HepG2 (cell line): ENCODE measurements at places on chromosomes 5 and 9.

- H3K36me3 ChIP-seq, result no peaks in the 10 kb centered on the region
- H3K27ac ChIP-seq, result no peak overlapping the region
- DNase-seq, result no peak
These were observed 24.7 kb downstream of the POU4F3 start for GRCh38 chr5:146363161-146363874.

DNA sequence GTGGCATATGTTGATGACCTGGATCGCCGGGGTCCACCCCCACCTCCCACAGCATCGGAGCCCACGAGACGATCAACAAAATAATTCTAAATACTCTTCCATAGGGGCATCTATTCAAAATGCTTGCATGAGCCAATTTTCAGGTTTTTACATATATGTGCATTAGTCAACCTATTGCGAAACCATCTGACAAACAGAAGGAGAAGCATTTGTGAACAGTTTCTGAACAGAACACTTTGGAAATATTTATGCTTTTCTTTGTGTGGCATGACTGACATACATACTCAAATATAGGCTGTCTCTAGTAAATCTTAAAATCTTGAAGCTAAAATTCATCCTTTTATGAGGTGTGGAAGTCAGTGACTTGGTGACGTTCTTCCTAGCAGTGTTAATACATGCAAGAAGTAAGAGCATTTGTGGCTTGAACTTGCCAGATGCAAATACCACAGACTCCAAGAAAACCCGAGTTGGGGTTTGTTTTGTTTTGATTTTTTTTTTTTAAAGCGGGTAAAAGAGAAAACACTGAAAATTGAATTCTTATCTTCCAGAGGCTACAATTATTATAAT is 5.3 kb downstream of the GPR151 start:
- H3K27ac ChIP-seq, result no peak overlapping the region
- no peaks in the 10 kb centered on the region for H3K4me1 ChIP-seq
- no peak overlapping the region for H3K4me3 ChIP-seq
- no peak for DNase-seq
- H3K36me3 ChIP-seq, result peaks cover 7% of the 10 kb centered on the region

- H3K4me3 ChIP-seq, result peak within 1 kb of the TSS; percentile 84
- peaks cover 27% of the 10 kb centered on the region for H3K4me1 ChIP-seq
- DNase-seq, result peak; percentile 24
- no peaks in the 10 kb centered on the region for H3K36me3 ChIP-seq
These were observed at the start of gene F2R for GRCh38 chr5:76715736-76716455. TSS of gene F2R (plus strand) at chr5:76716126. CDS start at chr5:76716308, 182 bp downstream.

DNA sequence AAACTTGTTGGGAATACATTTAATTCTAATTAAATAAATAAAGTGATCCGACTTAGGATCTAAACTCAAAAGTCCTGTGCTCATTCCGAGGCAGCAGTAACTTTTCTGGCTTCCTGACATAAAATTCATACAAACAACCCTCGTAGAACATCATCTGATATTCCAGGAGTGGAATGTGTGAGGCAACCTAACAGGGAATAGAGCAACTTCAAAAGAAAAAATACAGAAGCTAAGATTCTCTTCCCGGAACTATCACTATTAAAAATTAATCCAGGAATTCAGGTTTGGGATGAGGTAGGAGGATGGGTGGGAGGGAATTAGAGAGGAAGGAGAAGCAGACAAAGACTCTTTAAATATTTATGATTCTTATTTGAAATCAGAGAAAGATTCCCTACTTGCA is 32.9 kb upstream of the TRIO start:
- no peak overlapping the region for H3K4me3 ChIP-seq
- no peaks in the 10 kb centered on the region for H3K27me3 ChIP-seq
- peaks cover 27% of the 10 kb centered on the region for H3K4me1 ChIP-seq
- no peak overlapping the region for H3K27ac ChIP-seq
- DNase-seq, result no peak

DNA sequence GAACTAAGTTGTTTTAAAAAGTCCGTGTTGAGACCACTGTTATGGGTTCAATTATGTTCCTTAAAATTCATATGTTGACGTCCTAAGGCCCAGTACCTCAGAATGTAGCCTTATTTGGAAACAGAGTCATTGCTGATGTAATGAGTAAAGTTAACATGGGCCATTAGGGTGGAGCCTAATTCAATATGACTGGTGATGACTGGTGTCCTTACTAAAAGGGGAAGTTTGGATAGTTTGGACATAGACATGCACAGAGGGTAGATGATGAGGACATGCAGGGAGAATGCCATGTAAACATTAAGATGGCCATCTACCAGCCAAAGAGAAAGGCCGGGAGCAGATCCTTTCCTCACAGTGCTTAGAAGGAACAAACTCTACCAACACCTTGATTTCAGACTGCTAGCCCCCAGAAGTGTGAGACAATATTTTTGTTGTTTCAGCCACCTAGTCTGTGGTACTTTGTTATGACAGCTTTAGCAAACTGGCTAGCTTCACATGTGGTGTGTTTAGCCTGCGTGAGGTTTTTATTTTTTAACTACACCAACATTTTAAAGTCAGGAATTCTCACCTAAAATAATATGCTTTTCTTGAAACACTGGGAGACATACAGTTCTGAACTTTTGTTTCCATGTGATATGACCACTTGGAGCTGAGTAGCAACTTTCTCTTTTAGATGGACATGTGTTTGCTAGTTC is 135.3 kb downstream of the YIPF5 start:
- DNase-seq, result no peak
- H3K4me3 ChIP-seq, result no peak overlapping the region
- no peaks in the 10 kb centered on the region for H3K4me1 ChIP-seq
- no peak overlapping the region for H3K27ac ChIP-seq
- H3K36me3 ChIP-seq, result no peaks in the 10 kb centered on the region
- no peaks in the 10 kb centered on the region for H3K27me3 ChIP-seq

GRCh38 chr5:157486861-157487260 is 26.8 kb downstream of the NIPAL4 start:
- no peak for DNase-seq
- H3K27ac ChIP-seq, result no peak overlapping the region
- H3K36me3 ChIP-seq, result no peaks in the 10 kb centered on the region
- H3K4me3 ChIP-seq, result no peak overlapping the region

DNA sequence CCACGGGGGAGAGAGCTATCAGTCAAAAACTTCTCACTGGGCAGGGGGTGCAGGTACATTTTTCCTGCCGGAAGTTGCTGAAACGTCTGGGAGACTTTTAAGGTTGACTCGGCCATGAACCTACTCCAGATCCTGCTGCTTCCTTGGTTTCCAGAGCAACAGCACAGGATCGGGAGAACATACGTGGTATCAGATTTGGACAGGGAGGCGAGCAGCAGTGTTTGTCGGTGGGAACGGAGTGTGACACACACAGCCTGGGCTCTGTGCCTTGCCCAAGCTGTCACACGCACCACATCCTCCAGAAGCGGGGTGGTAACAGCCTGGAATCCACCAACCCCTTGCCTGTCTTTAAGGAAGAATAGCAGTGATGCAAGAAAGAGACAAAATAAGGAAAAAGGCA is 276.5 kb downstream of the SLIT3 start:
- DNase-seq, result no peak
- H3K4me3 ChIP-seq, result no peak overlapping the region
- no peak overlapping the region for H3K27ac ChIP-seq
- H3K4me1 ChIP-seq, result no peaks in the 10 kb centered on the region

GRCh38 chr9:16732546-16732945 is 137.9 kb downstream of the BNC2 start:
- no peak for DNase-seq
- H3K27ac ChIP-seq, result no peak overlapping the region
- H3K4me1 ChIP-seq, result no peaks in the 10 kb centered on the region
- H3K4me3 ChIP-seq, result no peak overlapping the region

DNA sequence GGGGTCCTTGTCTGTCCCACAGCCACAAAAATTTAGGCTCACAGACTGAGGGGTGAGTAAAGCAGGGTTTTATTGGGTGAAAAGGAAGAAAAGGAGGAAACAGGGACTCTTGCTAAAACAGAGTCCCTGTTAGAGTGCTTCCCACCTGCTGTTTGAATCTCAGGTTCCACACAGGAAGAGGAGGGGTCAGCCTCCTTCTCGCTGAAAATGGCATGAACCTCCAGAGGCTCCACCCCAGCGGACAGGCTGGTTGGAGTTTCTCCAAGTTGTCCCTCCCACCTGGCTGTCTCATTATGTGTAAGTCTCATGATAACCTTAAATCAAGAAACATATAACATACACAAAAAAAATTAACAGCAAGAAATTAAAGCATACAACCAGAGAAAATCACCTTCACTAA is 28.3 kb upstream of the UHRF2 start:
- no peaks in the 10 kb centered on the region for H3K27me3 ChIP-seq
- H3K4me1 ChIP-seq, result no peaks in the 10 kb centered on the region
- H3K27ac ChIP-seq, result no peak overlapping the region
- no peaks in the 10 kb centered on the region for H3K36me3 ChIP-seq
- DNase-seq, result no peak

GRCh38 chr5:158921441-158922262 is 178.1 kb downstream of the EBF1 start:
- no peak overlapping the region for H3K4me3 ChIP-seq
- no peak overlapping the region for H3K27ac ChIP-seq
- H3K4me1 ChIP-seq, result no peaks in the 10 kb centered on the region
- H3K27me3 ChIP-seq, result peaks cover 2% of the 10 kb centered on the region; the same call in 1 of the 3 replicates

DNA sequence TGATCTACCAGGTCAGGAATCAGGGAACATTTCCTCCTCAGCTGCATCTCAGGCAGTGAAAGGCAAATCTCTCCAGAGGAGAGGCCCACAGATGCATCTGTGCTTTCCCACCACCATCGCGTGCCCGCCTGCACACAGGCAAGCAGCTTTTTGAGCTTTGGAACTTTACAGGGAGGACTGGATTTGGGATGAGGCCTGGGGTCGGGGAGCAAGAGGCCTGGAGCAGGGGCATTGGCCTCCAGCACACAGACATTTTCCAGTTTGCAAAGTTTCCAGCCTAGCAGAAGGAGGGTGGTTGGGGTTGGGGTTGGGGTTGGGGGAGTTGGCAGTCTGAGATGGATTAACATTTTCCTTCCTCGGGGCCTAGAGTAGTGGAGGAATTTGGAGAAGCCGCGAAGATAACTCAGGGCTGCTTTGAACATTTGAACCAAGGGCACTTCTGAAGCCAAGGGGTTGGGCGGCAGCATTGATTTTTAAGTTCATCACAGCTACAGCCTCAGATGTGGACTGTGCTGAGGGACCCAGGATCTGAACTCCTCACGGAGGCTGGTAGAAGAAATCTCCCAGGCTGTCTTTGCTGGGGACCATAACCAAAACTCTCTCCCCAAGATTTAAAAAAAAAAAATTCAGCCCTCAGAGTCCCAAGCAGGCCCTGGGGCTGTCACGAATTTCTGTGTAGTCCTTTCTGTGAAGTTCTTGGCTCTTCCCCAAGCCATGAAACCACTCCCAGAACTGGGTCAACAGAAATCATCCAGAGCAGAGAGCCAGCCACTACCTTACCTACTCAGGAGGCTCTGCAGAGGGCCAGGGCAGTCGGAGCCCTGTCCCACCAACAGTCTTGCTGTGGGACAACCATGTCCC is 25.6 kb downstream of the C5orf15 start:
- H3K4me1 ChIP-seq, result peaks cover 22% of the 10 kb centered on the region
- DNase-seq, result no peak
- no peak overlapping the region for H3K27ac ChIP-seq
- no peak overlapping the region for H3K4me3 ChIP-seq
- H3K27me3 ChIP-seq, result peaks cover 1% of the 10 kb centered on the region

DNA sequence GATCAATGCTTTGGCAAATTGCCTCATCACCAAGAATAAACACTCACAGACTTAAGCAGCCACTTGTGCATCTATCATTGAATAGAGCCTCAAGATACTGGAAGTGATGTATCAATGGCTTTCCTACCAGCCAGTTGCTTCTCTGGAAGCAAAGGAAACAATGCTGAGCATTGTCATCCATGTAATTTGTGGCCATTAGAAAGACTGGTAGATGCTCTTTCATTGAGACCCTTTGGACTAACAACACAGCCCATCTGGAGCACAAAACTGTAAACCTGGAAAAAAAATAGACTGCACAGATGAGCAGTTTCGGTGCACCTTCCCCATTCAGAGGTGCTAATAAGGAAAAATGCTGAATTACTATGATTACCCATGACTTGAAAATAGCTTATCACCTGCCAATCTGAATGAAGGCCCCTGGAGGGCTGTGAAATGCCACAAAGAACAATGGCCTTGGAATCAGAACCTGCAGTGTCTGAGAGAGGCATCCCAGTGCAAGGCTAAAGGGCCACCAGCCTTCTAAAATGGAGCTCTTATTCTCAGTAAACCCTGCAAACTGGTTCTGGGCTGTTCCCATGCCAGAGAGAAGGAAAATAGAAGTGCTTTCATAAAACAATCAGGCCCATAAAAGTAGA is 127.5 kb downstream of the RFK start:
- no peaks in the 10 kb centered on the region for H3K27me3 ChIP-seq
- no peak overlapping the region for H3K4me3 ChIP-seq
- DNase-seq, result no peak
- H3K4me1 ChIP-seq, result no peaks in the 10 kb centered on the region

GRCh38 chr5:73344835-73345234 is 103.7 kb downstream of the FOXD1 start:
- no peak overlapping the region for H3K27ac ChIP-seq
- H3K27me3 ChIP-seq, result peaks cover 7% of the 10 kb centered on the region; the same call in 2 of the 3 replicates
- no peak for DNase-seq
- H3K4me1 ChIP-seq, result peaks cover 7% of the 10 kb centered on the region; the same call in 1 of the 2 replicates

DNA sequence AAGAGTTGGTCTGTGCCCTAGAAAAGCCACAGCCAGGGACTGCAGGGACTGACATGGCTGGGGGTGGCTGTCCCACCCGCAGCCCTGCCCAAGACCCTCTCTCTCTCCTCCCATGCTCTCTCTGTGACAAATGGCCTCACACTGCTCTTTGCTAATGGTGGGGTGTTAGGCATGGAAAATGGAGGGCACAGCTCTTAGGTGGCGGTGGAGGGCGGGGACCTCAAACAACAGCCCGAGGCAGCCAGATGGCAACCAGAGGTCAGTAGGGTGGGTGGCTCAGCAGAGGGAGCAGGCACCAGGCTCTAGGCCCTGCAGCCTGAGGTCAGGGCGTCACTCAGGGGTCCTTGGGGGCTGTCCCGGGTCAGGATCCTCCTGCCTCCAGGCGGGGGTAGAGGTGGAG is 73.9 kb upstream of the DAB2IP start:
- H3K4me3 ChIP-seq, result no peak overlapping the region
- H3K4me1 ChIP-seq, result peaks cover 47% of the 10 kb centered on the region
- peaks cover 2% of the 10 kb centered on the region; the same call in 1 of the 2 replicates for H3K27me3 ChIP-seq
- no peaks in the 10 kb centered on the region for H3K36me3 ChIP-seq

DNA sequence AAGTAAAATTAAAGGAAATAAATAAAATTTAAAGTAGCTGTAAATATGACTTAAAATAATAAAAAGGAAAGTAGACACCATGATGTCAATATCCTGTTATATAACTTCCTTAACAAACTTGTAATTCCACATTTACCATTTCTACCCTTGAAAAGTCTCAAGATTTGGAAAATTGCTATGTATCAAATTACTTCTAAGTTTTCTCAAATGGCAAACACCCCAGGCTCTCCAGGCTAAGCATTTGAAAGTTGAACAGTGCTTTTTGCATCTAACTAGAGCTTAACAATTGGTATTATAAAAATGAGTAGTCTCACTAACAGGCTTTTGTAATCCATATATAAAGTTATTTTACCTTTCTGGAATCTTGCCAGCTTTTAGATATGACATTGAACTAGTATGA is 41.5 kb upstream of the MACIR start:
- peaks cover 6% of the 10 kb centered on the region; the same call in 1 of the 2 replicates for H3K4me1 ChIP-seq
- no peak overlapping the region for H3K4me3 ChIP-seq
- no peak overlapping the region for H3K27ac ChIP-seq
- H3K36me3 ChIP-seq, result no peaks in the 10 kb centered on the region
- no peaks in the 10 kb centered on the region; the same call in 1 of the 2 replicates for H3K27me3 ChIP-seq

GRCh38 chr5:19739671-19740070 is 248.3 kb downstream of the CDH18 start:
- no peak overlapping the region for H3K4me3 ChIP-seq
- H3K27me3 ChIP-seq, result no peaks in the 10 kb centered on the region
- H3K36me3 ChIP-seq, result no peaks in the 10 kb centered on the region
- H3K4me1 ChIP-seq, result no peaks in the 10 kb centered on the region

GRCh38 chr9:8783941-8784340 is 984.4 kb upstream of the DMAC1 start:
- no peaks in the 10 kb centered on the region for H3K36me3 ChIP-seq
- H3K4me3 ChIP-seq, result no peak overlapping the region
- no peak for DNase-seq
- no peaks in the 10 kb centered on the region for H3K4me1 ChIP-seq
- H3K27ac ChIP-seq, result no peak overlapping the region
